ENCODE measurements at places on chromosomes 1 and 21. TPM values are rescaled to one million over a fixed set of nuclear protein-coding genes. Genes with fewer than 3 reads are reported as not detected.
A peak's percentile ranks its signal among the peaks of the same experiment; 100 is the strongest.

GRCh38 chr1:110600716-110601115, 5.4 kb downstream of the KCNA2 start:
- H3K27me3 ChIP-seq: peaks cover 79% of the 10 kb centered on the region
- H3K36me3 ChIP-seq: no peaks in the 10 kb centered on the region

GRCh38 chr1:33380811-33381210, 50.1 kb downstream of the PHC2 start:
- H3K27me3 ChIP-seq: no peaks in the 10 kb centered on the region
- DNase-seq: no peak
- H3K4me3 ChIP-seq: no peak overlapping the region
- peaks cover 39% of the 10 kb centered on the region for H3K4me1 ChIP-seq
- H3K36me3 ChIP-seq: no peaks in the 10 kb centered on the region
- no peak overlapping the region for H3K27ac ChIP-seq

- H3K4me1 ChIP-seq: peaks cover 19% of the 10 kb centered on the region
- H3K27ac ChIP-seq: peak overlapping the region; percentile 77
- H3K4me3 ChIP-seq: no peak overlapping the region
Observed at GRCh38 chr1:44532567-44532944, 127.5 kb downstream of the RNF220 start.

DNA sequence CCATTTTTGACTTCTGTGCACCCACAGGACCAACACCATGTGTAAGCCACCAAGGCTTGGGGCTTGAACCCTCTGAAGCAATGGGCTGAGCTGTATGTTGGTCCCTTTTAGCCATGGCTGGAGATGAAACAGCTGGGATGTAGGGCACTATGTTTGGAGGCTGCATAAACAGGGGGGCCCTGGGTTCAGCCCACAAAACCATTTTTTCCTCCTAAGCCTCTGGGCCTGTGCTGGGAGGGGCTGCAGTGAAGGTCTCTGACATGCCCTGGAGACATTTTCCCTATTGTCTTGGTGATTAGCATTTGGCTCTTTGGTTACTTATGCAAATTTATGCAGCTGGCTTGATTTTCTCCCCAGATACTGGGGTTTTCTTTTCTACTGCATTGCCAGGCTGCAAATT, 144.9 kb downstream of the ZNF326 start:
- no peaks in the 10 kb centered on the region for H3K4me1 ChIP-seq
- no peak overlapping the region for H3K4me3 ChIP-seq
- DNase-seq: no peak
- no peak overlapping the region for H3K27ac ChIP-seq

GRCh38 chr1:147890177-147890790, 12.3 kb upstream of the GJA8 start:
- DNase-seq: peak; percentile 72
- H3K4me1 ChIP-seq: peaks cover 18% of the 10 kb centered on the region
- H3K27me3 ChIP-seq: no peaks in the 10 kb centered on the region
- H3K4me3 ChIP-seq: no peak overlapping the region
- H3K27ac ChIP-seq: peak overlapping the region; percentile 48
- H3K36me3 ChIP-seq: no peaks in the 10 kb centered on the region

GRCh38 chr1:175520186-175520585, 223.2 kb downstream of the TNR start:
- no peaks in the 10 kb centered on the region for H3K4me1 ChIP-seq
- H3K36me3 ChIP-seq: no peaks in the 10 kb centered on the region
- H3K27ac ChIP-seq: no peak overlapping the region
- peaks cover 8% of the 10 kb centered on the region for H3K27me3 ChIP-seq
- DNase-seq: no peak
- H3K4me3 ChIP-seq: no peak overlapping the region

DNA sequence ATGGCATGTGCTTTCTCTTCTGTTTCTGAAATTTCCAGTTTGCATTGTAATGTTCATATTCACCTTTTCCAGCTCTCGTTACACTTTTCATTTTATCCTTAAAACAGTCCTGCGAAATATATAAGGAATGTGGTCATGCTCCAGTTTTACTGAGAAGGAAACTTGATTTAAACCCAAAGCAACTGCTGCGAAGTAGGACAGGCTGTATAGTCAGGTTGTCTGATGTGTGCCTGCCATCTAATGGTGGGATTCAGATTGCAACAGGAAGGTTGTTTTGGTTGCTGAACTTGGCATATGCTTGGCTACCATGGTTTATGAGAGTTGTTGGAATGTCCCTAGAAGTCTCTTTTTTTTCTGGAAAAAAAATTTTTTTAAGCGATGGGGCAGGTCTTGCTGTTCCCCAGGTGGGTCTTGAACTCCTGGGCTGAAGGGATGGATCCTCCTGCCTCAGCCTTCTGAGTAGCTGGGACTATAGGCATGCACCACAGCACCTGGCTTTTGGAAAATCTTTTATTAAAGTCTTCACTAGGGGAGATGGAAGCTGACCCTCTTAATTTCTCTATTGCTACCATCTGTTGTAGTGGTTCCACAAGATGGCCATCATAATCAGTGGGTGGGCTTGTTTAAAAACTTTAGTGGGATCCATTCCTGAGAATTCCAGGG, 86.9 kb downstream of the UCK2 start:
- H3K4me3 ChIP-seq: no peak overlapping the region
- no peaks in the 10 kb centered on the region for H3K27me3 ChIP-seq
- no peak overlapping the region for H3K27ac ChIP-seq
- H3K36me3 ChIP-seq: no peaks in the 10 kb centered on the region
- peak; percentile 54 for DNase-seq
- H3K4me1 ChIP-seq: no peaks in the 10 kb centered on the region

- no peaks in the 10 kb centered on the region for H3K27me3 ChIP-seq
- DNase-seq: peak; percentile 83
Observed at GRCh38 chr1:197178998-197179397, 32.5 kb upstream of the ASPM start.

GRCh38 chr1:24984300-24984699, 54.2 kb upstream of the RUNX3 start:
- no peaks in the 10 kb centered on the region for H3K4me1 ChIP-seq
- no peaks in the 10 kb centered on the region for H3K27me3 ChIP-seq
- no peaks in the 10 kb centered on the region for H3K36me3 ChIP-seq
- H3K27ac ChIP-seq: no peak overlapping the region
- H3K4me3 ChIP-seq: no peak overlapping the region
- no peak for DNase-seq

- no peak overlapping the region for H3K4me3 ChIP-seq
- DNase-seq: no peak
- H3K27ac ChIP-seq: no peak overlapping the region
- H3K27me3 ChIP-seq: no peaks in the 10 kb centered on the region
- peaks cover 12% of the 10 kb centered on the region for H3K4me1 ChIP-seq
Observed at GRCh38 chr1:45244660-45245059, 38.3 kb upstream of the ZSWIM5 start.

DNA sequence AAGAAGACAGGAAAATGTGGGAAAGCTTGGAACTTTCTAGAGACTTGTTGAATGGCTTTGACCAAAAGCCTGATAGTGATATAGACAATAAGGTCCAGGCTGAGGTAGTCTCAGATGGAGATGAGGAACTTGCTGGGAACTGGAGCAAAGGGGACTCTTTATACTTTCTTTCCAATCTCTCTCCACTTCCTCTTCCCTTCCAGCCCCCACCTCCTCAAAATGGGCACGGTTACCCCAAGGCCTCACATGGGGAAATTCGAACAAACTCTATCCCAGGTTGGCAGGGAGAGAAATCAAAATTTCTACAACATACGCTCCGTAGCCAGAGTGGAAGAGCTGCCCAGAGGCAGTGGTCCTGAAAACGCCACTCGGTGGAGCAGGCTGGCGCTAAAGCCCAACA, 15.2 kb downstream of the PPT1 start:
- no peaks in the 10 kb centered on the region for H3K27me3 ChIP-seq
- H3K27ac ChIP-seq: no peak overlapping the region
- peaks cover 39% of the 10 kb centered on the region for H3K36me3 ChIP-seq
- no peaks in the 10 kb centered on the region for H3K4me1 ChIP-seq

DNA sequence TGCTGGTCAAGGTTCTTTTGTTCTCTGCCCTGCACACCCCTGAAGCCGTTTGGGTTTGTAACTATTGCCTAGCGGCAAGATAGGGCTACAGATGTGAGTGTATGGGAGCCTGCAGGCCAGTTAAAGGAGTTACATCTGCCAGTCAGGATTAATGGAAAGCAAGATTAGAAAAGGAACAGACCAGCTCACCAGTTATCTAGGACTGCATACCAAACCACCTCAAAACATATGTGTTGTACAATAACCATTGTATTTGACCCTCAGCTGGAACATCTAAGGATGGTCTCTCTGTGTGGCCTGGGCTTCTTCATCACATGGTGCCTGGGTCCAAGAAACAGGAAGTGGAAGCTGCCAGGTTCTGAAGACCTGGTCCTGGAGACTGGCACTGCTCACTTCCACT, 52.5 kb upstream of the FBXO28 start:
- no peak overlapping the region for H3K27ac ChIP-seq
- H3K4me1 ChIP-seq: peaks cover 54% of the 10 kb centered on the region
- H3K4me3 ChIP-seq: no peak overlapping the region
- no peaks in the 10 kb centered on the region for H3K36me3 ChIP-seq
- H3K27me3 ChIP-seq: no peaks in the 10 kb centered on the region

GRCh38 chr1:226814751-226815537, 55.5 kb upstream of the PSEN2 start:
- no peaks in the 10 kb centered on the region for H3K27me3 ChIP-seq
- H3K27ac ChIP-seq: peak overlapping the region; percentile 97
- peak overlapping the region; percentile 25 for H3K4me3 ChIP-seq
- DNase-seq: peak; percentile 98
- peaks cover 56% of the 10 kb centered on the region for H3K4me1 ChIP-seq

CCDC27 gene
- total RNA-seq: not detected

RXRG gene
- total RNA-seq: not detected

XCL2 gene
- total RNA-seq: not detected

IKBKE gene
- 12.6 TPM for total RNA-seq

SH3D21 gene
- 18.3 TPM for total RNA-seq

WDR3 gene
- 27.5 TPM for total RNA-seq

IFI44 gene
- total RNA-seq: 4.3 TPM

GJC2 gene
- 3.4 TPM for total RNA-seq

SH2D5 gene
- 1.1 TPM for total RNA-seq

C1orf226 gene
- 11.3 TPM for total RNA-seq

TBX19 gene
- 1.5 TPM for total RNA-seq

AQP10 gene
- total RNA-seq: not detected

Measured in PC-9 (cell line).